Stimulated activated CD8-positive, alpha-beta memory T cell treated with anti-CD3 and anti-CD28 coated beads, Interleukin-15, amount 100 ng/mL, for 24 hours (primary cell): ENCODE measurements at places on chromosomes 6 and 20.

DNA sequence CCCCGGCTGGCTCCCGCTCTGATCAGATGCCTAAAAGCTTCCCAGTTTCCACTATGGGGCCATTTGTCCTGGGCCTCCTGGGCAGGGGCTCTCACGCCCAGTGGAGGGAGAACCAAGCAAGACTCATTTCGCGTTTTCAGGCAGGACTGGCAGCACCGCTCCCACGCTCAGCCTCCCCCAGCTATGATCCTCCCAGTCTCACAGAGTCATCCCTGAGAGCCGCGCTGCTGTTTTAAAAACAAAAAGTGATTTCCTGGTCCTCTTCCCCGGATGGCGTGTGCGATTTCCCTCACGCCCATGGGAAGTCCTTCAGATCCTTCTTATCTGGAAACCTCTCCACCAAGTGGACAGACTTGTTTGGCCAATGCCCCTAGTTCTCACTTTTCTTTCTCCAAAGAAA lies at the start of gene ADGRF5:
ADGRF5 (minus strand) TSS at position 208 of the 400 bp plus-strand sequence. CDS start 15,176 bp downstream, outside the sequence.
- DNase-seq, result no peak

DNA sequence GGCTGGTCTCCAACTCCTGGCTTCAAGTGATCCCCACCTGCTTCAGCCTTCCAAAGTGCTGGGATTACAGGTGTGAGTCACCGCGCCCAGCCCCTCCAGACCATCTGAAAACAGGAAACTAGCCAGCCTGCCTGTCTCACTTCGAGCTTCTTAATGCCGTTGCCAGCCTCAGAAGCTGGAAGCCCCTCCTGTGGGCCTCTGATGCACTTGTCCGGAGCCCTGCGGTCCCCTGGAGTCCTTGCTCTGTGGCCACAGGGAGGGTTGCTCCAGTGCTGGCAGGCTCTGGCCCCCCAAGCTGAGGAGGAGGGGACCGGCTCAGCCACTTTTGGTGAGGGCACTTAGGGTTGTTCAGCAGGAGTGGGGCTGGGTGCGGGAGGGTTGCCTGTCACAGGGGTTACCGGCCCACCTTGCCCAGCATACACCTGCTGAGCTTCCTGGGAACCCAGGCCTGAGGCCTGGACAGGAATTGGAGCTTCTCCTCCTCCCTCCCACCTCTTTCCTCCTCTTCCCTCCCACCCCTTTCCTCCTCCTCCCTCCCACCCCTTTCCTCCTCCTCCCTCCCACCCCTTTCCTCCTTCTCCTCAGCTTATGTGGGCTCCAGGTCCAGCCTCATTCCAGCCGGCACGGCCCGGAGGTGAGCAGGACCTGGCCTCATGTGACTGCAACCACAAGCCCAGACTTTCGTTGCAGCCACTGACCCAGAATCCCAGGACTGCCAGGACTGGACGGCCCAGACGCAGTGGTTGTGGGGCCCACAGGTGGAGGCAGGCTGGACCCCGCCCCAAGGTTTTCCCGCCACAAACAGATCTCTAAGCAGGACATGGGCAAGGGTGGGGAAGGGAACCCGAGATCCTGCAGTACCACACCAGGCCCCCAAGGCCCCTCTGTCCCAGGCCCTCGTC lies 9.4 kb upstream of the BIRC7 start:
- no peak for DNase-seq

DNA sequence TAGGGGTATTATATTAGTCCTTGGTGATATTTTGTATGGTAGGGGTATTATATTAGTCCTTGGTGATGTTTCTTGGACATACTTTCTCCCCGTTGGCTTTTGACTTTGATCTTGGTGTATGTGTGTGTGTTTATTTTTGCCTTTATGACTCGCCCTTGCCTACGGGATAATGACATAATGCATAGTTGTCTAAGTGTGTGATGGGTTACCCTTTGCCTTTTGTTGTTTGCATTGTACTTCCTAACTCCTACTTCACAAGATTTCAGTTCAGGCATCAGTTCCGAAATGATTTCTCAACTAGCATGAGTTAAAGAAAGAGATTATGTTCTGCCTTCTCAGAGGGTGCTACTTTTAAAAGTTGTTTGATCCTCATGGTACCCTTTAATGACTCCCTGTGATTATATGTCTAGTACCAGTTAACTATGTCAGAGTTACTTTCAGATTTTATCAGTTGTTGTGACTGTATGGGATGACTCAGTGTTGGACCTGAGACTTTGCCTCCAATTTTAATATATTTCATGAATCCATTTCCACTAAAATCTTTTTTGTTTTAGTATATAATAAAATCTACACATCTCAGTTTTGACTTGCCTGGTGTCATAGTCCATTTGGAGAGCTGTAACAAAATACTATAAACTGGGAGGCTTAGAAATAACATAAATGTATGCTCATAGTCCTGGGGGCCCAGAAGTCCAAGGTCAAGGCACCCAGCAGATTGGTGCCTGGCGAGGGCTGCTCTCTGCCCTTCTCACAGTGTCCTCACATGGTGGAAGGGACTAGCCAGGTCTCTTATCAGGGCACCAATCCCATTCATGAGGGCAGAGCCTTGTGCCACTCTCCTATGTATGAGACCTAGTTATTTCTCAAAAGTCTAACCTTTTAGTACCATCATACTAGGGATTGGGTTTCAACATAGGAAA lies 34.1 kb downstream of the CDYL start:
- no peak for DNase-seq

DNA sequence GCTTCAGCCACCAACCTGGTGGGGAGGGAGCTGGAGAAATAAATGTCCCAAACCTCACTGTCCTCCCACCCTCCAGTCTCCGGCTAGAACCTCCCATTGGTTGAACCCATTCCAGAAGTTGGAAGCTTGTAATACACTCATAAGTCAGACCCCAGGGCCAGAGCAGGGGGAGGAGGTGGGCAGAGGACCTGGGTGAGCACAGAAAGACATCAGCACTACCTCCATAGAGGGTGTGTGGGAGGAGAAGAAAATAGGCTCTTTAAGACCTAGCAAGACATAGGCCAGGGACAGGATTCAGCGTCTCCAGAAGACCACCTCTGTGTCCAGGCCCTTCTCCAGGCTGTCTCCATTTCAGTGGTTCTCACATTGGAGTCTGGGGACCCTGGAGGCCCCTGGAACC lies 73.3 kb upstream of the TOP1 start:
- DNase-seq, result no peak

GRCh38 chr20:58065508-58066361 lies 162.7 kb downstream of the ANKRD60 start:
- no peak for DNase-seq

- no peak for DNase-seq
Observed at GRCh38 chr20:48821261-48821920, 6.4 kb downstream of the PREX1 start.

DNA sequence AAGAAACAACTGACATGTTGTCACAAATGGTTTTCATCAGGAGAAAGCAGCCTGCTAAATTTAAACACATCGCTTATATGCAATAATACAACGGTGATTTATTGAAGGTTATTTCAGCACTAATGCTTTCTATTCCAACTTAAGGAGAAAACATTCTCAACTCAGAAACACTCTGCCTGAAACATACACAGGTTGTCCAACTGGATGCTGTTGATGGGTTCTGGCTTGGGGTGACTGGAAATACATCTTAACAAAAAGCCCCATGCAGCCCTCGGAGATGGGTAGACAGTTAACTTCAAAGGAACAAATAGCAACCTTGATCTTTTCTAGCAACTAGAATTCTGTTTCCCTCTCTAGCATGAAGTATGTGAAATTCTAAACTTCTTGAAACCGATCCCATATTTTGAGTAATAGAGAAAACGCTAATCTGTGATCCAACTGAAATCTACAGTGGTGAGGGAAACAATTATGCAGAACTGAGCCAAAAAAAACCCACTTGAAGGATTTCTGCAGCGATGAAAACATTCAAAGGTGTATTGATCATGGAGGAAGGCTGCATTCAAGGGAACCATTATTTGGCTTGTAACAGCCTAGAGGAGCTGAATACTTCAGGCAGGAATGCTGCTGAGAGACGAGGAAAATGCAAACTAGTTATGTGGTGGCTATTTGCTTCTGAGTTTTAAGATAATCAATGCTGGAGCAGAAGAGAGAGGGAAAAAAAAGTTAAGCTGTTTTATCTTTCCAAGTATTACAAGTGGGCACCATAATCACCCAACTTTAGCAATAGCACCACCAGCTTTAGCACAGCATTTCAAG lies 6.9 kb downstream of the ZMYND8 start:
- DNase-seq, result no peak

DNA sequence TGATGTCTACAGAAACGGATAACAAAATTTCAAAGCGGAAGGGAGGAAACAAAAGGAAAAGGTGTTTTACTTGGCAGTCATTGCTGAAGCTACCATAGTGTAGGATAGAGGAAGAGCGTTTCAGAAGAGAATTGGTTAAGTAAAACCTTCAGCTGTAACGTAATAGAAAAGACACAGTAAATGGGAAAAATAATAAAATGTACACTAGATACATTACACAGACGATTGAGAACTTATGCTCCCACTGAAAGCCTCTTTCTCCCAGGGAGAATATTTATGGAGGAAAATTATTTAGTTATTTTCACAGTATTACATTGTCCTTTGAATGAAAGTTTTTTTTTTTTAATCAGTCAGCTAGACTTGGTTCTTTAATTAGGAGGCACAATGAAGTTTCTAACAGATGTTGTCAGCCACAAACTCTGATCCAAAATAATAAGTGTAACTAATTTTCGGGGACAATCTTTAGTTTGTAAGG lies 90.7 kb upstream of the PRDM1 start:
- no peak for DNase-seq

DNA sequence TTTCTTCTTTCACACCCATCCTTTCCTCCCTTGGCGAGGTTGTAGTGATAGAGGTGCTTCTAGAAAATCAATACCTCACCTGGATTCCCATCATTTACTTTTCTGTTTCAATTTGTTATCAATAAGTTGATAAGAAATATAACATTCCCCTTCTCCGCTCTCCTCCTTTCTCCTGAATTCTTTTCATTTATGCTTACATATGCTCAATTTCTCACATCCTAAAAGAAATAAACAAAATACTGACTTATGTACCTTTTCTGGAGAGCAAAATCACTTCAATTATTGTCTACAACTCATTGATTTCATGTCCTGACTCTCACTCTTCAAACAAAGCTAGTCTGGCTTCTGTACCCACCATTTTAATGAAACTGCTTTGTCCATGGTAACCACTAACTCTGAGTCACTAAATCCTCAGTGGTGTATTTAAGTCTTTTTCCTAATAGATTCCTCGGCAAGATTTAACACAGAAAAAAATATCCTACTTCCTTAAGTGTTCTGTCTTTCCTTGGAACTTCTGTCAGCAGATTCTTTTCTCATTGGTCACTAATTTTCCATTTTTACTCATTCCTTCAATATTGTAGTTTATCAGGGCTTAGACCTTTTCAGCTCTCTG lies 289.6 kb downstream of the RFPL4B start:
- no peak for DNase-seq

DNA sequence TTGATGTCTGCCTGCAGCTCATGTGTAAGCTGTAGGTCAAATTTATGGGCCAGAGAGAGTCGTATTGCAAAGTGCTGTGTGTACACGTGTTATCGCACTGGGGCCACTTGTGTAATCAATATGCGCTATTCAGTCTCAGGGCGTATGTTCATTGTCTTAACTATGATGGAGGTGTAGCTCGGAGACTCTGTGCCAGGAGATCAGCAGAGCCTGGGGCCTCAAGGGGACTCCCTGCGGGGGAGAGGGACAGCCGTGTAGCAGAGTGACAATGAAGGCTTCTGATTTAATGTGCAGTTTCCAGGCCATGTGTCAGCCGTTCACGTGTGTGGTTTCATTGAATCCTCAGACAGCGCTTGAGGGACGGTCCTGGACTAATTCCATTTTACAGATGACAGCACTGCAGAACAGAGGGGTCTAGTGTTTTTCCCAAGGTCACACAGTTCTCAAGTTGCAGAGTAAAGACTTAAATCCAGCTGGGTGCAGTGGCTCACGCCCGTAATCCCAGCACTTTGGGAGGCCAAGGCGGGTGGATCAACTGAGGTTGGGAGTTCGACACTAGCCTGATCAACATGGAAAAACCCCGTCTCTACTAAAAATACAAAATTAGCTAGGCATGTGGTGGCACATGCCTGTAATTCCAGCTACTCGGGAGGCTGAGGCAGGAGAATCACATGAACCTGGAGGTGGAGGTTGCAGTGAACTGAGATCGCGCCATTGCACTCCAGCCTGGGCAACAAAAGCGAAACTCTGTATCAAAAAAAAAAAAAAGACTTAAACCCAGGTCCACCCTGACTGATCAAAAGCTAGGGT lies 242.5 kb downstream of the PREX1 start:
- DNase-seq, result no peak

- DNase-seq, result no peak
Observed at GRCh38 chr20:35952480-35953386, 1.6 kb downstream of the SCAND1 start.

DNA sequence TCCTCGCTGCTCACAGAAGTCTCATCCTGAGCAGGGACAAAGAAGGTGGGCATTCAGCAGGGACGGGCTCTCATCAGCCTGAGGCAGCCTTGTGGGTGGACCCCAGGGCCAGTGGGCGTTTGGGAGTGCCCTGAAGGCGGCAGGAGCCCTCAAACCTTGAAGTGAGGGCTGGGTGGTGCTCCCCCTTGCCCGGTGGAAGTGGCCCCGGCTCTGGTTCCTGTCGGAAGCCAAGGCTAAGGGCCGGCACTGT lies 110.5 kb downstream of the NOL4L start:
- DNase-seq, result no peak

- DNase-seq, result no peak
Observed at GRCh38 chr6:139165324-139165723, 30.4 kb downstream of the HECA start.

- no peak for DNase-seq
Observed at GRCh38 chr20:34049897-34050695, 56.4 kb downstream of the RALY start.

DNA sequence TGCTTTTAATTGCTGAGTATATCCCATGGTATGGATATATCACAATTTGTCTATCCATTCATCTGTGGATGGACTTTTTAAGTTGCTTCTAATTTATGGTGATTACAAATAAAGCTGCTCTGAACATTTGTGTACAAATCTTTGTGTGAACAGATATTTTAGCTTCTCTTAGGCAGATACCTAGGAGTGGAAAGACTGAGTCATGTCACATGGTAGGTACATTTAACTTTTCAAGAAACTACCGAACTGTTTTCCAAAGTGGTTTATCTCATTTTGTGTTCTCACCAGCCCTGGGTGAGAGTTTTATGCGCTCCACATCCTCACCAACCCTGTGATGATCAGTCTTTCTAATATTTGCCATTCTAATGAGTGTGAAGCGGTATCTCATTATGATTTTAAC lies 31.0 kb upstream of the ZNFX1 start:
- DNase-seq, result no peak
